ENCODE measurements at places on chromosomes 4 and X.

GRCh38 chr4:103091601-103092223 lies 7.9 kb downstream of the BDH2 start:
- no peak for DNase-seq

- no peak for DNase-seq
Measured at GRCh38 chr4:180134091-180134866, 2108.9 kb upstream of the TENM3 start.

- no peak for DNase-seq
Measured at GRCh38 chr4:905485-906338, 26.4 kb downstream of the GAK start.

GRCh38 chr4:86939729-86940575 lies 5.1 kb downstream of the AFF1 start:
- DNase-seq = no peak

DNA sequence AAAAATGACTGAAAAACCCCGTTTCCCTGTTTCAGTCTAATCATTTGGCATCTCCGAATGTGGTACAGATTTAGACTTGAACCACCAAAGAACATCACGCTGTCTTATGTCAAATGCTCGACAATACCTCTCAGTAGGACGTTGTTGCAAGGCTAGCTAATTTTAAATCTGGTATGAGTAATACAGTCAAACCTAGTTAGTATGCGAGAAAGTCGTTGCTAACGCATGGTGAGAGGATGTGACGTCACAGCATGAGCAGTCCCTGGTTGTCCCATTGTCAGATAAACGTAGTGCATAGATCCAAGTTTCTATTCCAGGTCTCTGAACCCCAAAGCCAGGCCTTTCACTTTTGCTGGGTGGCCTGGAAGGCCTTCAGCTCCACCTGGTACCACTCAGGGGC lies 44.7 kb downstream of the SETD7 start:
- no peak for DNase-seq

DNA sequence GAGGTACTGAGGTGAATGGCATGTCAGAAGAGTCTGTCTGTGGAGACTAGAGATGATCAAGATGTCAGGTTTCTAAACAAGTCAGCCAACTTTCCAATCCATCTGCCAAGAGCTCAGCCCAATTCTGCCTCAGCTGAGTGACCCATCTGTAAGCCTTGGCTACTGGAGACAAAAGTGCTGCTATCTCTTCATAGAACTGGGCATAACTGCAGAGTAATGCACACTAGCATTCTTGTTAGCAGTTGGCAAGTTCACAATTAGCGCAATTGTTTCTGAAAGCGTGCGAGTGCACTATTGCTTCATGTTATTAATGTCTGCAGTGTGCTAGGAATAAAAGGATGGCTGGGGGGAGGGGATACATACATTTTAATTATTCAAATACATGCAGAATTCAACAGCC lies 32.9 kb upstream of the SH3D19 start:
- DNase-seq = no peak

DNA sequence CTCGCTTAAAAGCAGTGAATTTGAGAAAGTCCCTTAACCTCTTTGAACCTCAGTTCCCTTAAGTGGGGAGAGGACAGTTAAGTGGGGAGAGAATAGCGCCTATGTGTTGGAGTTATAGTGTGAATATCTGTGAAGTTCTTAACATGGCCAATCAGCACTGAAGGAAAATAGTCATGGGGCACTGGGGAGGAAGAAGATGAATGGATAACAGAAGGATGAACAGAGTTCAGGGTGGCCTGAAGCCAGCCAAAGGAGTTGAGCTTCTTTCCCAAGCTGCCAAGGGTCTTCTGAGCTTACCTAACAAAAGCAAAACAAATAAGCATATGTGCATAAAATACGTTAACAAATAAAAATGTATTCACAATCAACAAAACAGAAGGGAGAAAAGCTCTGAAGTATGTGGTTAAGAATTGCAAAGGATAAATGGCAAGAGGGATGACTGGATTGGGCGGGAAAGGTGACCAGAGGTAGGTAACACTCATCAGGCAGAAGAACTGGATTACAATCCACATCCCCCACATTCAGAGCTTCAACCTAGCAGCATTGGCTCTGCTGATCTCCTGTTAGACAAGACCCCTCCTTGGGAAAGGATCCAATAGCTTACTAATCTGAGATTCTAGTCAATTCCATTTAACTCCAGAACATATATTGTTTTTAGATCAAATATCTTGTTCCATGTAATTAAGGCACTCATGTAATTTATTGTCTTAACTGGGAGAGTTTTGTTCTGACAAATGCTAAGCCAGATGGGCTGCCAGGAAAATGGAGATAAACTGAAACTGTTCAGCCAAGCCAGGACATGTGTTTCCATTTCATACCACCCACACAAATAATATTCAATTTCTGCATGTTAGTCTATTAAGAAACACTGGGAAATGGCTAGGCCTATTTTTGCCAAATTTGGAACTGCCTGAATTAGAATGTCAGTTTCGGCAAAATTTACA lies 221.2 kb downstream of the LDB2 start:
- no peak for DNase-seq

DNA sequence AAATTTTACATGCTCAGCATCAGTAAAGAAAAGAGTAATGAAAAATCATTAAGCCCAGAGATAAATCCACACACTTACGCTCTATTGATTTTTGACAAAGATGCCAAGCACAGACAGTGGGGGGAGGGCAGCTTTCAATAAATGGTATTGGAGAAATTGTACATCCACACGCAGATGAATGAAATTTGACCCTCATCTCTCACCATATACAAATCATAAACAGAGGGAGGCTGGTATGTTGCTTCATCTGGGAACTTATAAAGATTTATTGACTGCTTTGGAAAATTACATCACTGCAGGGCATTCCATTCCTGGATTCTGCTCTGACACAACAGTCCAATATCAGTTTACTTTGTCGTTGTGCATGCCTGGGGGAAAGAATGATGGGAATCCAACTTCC lies 58.4 kb upstream of the XAGE1A start:
- no peak for DNase-seq

DNA sequence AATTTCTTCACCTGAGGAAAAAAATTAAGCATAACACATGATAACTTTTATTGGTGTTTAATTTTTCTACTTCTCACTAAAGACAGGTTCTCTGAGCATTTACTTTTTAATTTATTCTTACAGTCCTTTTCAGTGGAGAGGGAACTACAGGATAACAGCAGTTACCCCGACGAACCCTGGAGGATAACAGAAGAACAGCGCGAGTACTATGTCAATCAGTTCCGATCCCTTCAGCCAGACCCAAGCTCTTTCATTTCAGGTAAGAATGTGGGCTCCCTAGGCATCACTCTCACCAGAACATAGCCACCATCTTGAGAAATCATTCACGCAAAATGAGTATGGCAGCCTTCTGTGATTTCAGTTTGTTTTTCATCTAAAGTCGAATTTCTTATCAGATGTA lies 100.8 kb downstream of the REPS2 start:
- DNase-seq = no peak

DNA sequence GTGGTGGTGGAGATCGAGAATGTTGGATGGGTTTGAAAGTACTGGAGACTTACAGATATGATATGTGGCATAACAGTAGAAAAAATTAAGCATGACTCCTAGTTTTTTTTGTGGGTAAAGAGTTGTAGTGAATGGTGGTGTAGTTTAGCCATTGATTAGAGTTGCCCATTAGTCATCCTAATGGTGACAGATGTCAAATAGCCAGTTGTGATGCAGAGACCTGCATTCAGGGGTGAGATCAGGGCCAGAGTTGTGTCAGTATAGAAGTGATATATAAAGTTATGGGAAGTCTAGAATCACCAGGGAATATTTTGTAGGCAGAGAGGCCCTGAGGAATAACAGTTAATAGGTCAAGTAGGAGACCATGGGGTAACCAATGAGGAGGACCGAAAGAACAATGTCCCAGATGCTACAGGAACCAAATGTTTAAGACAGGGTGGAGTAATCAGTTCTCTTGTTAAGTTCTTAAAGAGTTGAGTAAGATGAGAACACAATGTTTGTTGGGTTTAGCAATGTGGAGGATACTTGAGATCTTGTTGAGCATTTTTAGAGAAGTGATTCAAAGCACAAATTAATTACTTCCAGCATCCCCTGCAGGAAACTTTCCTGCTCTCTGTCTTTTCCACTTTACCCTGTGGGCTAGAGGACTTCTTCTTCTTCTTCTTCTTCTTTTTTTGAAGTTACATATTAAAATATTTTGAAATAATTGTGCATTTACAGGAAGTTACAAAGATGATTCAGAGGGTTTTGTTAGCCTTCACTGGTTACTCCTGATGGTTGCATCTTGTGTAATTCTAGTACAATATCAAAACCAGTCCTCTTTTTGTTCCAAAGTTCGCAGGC lies 13.3 kb downstream of the SGMS2 start:
- no peak for DNase-seq

DNA sequence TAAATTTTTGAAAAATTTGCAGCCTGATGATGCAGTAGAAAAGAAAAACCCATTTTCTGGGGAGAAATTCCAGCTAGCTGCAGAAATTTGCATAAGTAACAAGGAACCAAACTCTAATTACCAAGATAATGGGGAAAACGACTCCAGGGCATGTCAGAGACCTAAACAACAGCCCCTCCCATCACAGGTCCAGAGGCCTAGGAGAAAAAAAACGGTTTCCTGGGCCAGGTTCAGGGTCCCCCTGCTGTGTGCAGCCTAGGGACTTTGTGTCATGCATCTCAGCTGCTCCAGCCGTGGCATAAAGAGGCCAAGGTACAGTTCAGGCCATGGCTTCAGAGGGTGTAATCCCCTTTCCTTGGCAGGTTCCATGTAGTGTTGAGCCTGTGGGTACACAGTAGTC lies 733.7 kb upstream of the CT83 start:
- no peak for DNase-seq

GRCh38 chrX:34584781-34585180 lies 72.3 kb downstream of the TMEM47 start:
- DNase-seq = no peak

- no peak for DNase-seq
Measured at GRCh38 chr4:89904524-89904923, 9.9 kb downstream of the MMRN1 start.

DNA sequence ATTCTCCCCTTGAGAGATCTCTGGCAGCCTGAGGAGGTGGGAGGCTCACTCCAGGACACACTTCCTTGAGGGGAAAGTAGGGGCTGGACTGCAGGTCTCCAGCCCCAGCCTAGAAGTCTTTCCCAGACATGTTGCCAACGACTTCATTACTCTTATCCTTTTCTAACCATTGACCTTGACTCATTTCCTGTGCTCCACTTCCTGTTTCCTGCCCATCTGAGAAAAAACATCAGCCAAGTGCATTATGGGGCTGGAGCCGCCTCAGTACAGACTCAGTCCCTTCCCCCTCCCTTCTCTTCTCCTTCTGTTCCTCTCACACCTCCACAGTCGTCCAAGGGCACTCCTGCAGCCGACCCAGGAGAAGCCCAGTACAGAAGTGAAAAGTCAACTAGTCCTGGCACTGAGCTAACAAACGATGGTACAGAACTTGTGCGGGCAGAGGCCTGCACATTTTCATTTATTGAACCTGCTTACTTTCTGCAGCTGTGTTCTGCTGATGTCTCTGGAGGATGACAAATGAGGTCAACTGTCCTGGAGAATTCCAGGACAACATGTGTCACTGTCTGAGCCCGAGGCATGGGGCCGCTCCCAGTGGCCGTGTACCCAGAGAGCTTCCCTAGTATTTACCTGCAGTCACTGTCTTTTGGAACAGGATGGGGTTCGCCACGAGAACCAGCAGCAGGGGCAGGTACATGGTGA lies 20.1 kb downstream of the GPR143 start:
- DNase-seq = no peak

All from activated T-helper 1 cell treated with anti-CD3 and anti-CD28 coated beads, Interleukin-2, amount 50 U/mL, for 16 hours (primary cell).